ENCODE measurements at places on chromosomes 7 and 10.

- peaks cover 74% of the 10 kb centered on the region for H3K4me1 ChIP-seq
- H3K27ac ChIP-seq, result peak overlapping the region; percentile 58
- H3K27me3 ChIP-seq, result no peaks in the 10 kb centered on the region
- H3K36me3 ChIP-seq, result peaks cover 11% of the 10 kb centered on the region
Measured at GRCh38 chr7:28130277-28130676, 50.3 kb downstream of the JAZF1 start.

- no peak overlapping the region for H3K4me3 ChIP-seq
- no peak overlapping the region for H3K27ac ChIP-seq
- peaks cover 49% of the 10 kb centered on the region for H3K4me1 ChIP-seq
- no peak for DNase-seq
- H3K27me3 ChIP-seq, result peaks cover 3% of the 10 kb centered on the region
- H3K36me3 ChIP-seq, result no peaks in the 10 kb centered on the region
Measured at GRCh38 chr7:46745707-46746090, 824.6 kb upstream of the IGFBP3 start.

GRCh38 chr7:74627661-74628411, 29.7 kb upstream of the GTF2I start:
- H3K27me3 ChIP-seq, result no peaks in the 10 kb centered on the region
- H3K27ac ChIP-seq, result no peak overlapping the region

GRCh38 chr10:121910673-121911420, 17.0 kb downstream of the ATE1 start:
- peaks cover 8% of the 10 kb centered on the region for H3K4me1 ChIP-seq
- no peak overlapping the region for H3K4me3 ChIP-seq
- no peaks in the 10 kb centered on the region for H3K27me3 ChIP-seq
- peak; percentile 17 for DNase-seq
- peak overlapping the region; percentile 81 for H3K27ac ChIP-seq

All from HFFc6 (cell line).